Epithelial cell of proximal tubule (primary cell): ENCODE measurements at places on chromosomes 6 and 20.

GRCh38 chr6:22557007-22557406 lies 12.4 kb upstream of the HDGFL1 start:
- no peak for DNase-seq

- no peak for DNase-seq
Observed at GRCh38 chr6:133407320-133408100, 166.4 kb downstream of the EYA4 start.

GRCh38 chr6:156825475-156825874 lies 48.3 kb downstream of the ARID1B start:
- DNase-seq: no peak

GRCh38 chr20:53557130-53557529 lies 36.5 kb downstream of the ZNF217 start:
- DNase-seq: peak; percentile 7

- no peak for DNase-seq
Observed at GRCh38 chr6:110878751-110879522, 4.4 kb downstream of the AMD1 start.

- DNase-seq: no peak
Observed at GRCh38 chr6:22682979-22683378, 113.6 kb downstream of the HDGFL1 start.

- DNase-seq: peak; percentile 22
Observed at GRCh38 chr20:17873410-17874270, 95.0 kb downstream of the SNX5 start.

DNA sequence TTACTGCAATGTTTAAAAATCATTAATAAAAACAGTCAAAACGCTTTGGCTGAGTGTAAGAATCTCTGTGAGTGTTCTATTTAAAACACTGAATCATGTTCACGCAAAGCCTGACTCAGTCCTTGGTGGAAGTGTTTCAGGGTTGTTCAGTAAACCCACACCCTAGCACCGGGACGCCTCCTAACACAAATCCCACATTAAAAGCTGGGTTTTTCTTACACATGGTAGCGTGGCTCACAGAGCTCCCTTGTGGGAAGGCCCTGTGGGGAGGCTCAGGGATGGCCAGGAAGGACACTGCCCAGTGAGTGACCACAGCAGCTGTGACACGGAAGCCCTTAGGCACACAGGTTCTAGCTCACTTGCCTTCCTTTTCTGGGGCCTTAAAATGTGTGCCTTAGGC lies 80.2 kb downstream of the GMPR start:
- no peak for DNase-seq

DNA sequence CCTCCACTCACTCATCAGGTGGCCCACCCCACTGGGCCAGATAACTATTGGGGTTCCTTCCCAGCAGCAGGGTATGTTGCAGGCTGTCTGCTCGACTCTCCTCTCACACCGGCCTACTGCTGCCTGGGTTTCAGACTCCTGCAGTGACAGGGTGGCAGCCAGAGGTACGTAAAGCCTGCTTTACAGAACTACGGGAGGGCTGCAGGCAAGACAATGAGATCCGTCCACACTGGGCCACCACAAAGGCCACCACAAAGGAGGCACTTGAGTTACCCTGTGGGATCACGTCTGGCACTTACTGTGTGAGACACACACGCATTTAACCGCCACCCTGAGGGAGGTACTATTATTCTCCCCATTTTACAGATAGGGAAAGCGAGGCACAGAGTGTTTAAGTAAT lies 78.5 kb downstream of the NFATC2 start:
- DNase-seq: no peak

DNA sequence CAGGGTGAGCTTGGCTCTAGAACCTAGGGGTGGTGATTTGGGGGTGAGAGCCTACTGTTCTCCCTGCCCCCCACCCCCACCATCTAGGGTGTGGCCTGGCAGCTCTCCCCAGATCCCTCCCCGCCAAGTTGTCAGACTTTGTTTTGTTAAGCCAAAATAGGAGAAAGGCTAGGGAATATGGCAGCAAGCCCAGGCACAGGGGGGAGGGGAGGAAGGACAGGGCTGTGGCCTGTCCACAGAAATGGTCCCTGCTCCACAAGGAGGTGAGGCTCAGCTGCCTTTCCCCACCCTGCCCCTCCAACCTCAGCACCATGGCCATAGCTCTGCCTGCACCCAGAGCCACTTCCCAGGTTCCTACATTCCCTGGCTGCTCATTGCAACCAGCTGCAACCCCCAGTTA lies 17.2 kb downstream of the SCUBE3 start:
- DNase-seq: no peak

- DNase-seq: peak; percentile 16
Observed at GRCh38 chr6:131923356-131923755, 27.8 kb downstream of the CCN2 start.

- DNase-seq: peak; percentile 60
Observed at GRCh38 chr20:47126709-47127108, 229.8 kb downstream of the ZMYND8 start.

DNA sequence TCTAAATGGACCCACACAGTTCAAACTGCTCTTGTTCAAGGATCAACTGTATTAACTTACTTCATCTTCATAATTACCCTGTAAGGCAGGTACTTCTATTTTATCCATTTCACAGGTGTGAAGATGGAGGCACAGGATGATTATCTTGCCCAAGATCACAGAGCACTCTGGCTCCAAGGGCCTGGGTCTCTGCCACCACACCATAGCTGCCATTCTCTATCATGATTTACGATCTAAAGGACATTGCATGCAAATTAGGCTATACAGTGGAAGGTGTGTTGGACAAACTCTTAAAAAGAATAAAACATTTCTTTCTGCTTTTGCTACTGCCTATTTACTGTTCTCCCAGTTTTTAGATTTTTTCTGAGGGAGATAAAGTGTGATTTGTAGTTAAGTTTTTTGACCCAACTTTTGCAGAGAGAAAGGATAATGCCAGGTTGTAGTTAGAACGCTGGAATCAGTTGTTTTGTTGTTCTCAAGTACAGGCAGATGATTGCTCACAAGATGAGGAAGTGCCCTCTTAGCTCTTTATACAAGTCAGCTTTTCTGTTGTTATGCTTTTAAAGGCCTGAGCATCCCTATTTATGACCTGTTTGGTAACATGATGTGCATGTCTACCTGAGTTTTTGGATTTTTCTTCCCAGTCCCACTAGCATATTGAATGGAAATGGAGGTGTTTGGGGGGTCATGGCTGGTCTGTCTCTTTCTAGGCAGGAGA lies 247.9 kb downstream of the ZFAND3 start:
- no peak for DNase-seq

DNA sequence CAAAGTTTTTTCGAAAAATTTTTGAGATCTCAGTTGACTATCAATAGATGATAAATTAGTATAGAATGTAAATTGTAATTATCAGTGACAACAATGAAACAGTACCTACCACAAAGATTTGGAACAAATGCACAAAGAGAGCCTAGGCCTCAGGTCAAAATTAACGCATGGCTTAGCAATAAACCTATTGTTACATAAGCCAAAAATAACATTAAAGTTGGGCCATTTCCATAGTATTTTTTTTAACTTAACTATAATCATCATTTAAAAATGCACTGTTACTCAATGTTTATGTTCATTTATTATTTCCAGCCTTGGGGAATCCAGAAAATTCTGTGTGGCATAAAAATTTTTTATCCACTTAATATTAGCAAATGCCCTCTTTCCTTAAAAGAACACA lies 117.0 kb downstream of the EPB41L2 start:
- no peak for DNase-seq

DNA sequence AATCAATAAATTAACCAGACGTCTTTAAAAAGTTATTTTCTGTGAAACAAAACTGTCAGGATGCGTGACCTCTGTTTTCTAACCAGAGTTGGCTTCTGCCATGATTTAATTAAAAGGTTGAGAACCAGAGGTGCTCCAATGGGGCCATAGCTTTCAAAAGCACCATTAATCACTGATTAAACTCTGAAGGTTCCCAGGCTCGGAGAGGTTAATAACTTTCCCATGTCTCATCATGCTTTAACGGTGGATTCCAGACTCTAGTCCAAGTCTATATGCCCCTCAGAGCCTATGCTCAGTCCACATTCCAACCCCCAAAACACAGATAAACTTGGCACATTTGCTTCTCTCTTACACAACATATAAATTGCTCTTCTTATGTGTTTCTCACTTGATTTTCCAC lies 95.5 kb downstream of the SNAP91 start:
- no peak for DNase-seq

DNA sequence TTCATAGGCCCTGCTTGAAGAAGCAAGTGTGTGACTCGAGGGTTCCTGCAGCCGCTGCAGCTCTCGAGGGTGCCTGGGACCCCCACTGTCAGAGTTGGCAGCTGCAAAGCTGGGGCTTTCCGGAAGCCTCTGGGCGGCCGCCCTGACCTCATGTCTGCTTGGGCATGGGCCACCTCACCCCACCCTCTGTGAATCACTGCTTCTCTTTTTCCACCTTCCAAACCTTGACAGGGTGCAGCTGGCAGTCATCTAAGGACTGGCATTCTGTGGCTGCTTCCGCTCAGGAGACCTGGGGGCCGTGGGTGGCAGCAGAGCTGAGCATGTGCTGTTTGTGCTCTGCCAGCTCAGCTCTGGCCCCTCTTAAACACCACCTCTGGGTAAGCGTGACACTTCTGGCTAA lies 32.0 kb downstream of the ERMARD start:
- DNase-seq: no peak
